Glutamatergic neuron (in vitro differentiated cells): ENCODE measurements at places on chromosomes 1 and 21. TPM values are rescaled to one million over a fixed set of nuclear protein-coding genes. Genes with fewer than 3 reads are reported as not detected.

DNA sequence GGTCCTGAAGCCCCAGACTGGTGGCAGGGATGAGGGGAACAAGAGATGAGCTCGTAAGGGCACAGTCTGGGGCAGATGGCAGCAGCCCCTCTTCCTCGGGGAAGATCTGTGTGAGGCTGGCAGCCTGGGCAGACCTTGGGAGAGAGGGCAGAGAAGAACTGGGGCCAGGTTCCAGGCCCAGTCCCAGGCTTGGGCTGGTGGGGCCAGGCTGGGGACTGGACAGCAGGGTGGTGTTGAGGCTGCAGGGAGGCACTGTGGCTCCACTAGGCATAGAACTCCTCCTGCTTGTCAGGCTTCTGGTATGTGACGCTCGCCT, 35.7 kb downstream of the SDC3 start:
- H3K4me3 ChIP-seq = no peak overlapping the region
- H3K27me3 ChIP-seq = peaks cover 10% of the 10 kb centered on the region
- no peak for DNase-seq
- peaks cover 20% of the 10 kb centered on the region for H3K36me3 ChIP-seq

DNA sequence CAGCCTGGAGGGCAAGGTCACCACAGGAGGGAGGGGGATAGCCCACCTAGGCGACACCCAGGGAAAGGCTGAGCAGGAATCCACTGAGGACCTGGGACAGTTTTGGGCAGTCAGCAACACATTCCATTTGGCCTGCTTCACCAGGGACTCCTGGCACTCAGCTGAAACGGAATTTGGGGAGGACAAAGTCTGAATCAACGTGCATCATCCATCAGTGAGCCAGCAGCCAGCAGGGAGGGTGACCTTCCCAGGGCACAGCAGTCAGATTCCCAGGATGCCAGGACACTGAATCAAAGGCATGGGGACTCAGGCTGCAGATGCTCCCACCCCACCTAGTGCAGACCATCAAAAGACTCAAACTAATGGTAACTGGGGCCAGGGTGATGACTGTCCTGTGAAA, 4.6 kb downstream of the SH3BP5L start:
- H3K36me3 ChIP-seq = peaks cover 10% of the 10 kb centered on the region
- peaks cover 28% of the 10 kb centered on the region for H3K4me1 ChIP-seq
- H3K27ac ChIP-seq = no peak overlapping the region
- DNase-seq = no peak
- peaks cover 9% of the 10 kb centered on the region for H3K27me3 ChIP-seq

GRCh38 chr1:16996845-16997244, 14.9 kb downstream of the ATP13A2 start:
- H3K4me3 ChIP-seq = no peak overlapping the region
- no peak for DNase-seq
- peaks cover 7% of the 10 kb centered on the region for H3K27me3 ChIP-seq
- H3K36me3 ChIP-seq = no peaks in the 10 kb centered on the region
- H3K27ac ChIP-seq = no peak overlapping the region
- H3K4me1 ChIP-seq = no peaks in the 10 kb centered on the region

DNA sequence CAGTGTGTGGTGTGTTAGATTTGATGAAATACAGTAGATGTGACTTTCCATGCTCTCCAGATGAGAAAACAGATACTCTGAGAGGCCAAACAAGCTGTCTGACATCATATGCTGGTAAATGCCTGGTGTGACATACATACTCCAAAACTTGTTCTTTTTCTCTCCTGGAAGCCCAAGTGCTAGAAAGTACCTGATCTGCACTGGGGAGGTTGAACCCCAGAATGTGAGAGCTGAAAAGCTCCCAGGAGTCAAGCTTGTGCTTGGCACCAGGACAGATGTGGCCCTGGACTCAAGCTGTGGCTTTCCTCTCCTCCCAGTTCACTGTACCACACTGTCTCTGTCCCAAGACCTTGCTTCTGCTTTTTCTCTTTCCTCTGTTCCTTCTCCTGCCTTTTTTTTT, 389.0 kb upstream of the USP24 start:
- H3K4me3 ChIP-seq = no peak overlapping the region
- H3K27me3 ChIP-seq = peaks cover 2% of the 10 kb centered on the region
- DNase-seq = no peak
- peaks cover 9% of the 10 kb centered on the region for H3K36me3 ChIP-seq

Gene AGBL4
- 3.5 TPM for total RNA-seq
